ENCODE measurements at places on chromosomes 6 and 20. TPM values are rescaled to one million over a fixed set of nuclear protein-coding genes. Genes with fewer than 3 reads are reported as not detected.

GRCh38 chr6:72406517-72406916 is 215.3 kb upstream of the KCNQ5 start:
- no peak for DNase-seq

GRCh38 chr20:64212755-64213154 is 42.8 kb upstream of the PCMTD2 start:
- no peak for DNase-seq

- no peak for DNase-seq
Measured at GRCh38 chr20:58892932-58893224, 40.4 kb downstream of the GNAS start.

GRCh38 chr6:80250391-80250997 is 144.0 kb downstream of the BCKDHB start:
- no peak for DNase-seq

DNA sequence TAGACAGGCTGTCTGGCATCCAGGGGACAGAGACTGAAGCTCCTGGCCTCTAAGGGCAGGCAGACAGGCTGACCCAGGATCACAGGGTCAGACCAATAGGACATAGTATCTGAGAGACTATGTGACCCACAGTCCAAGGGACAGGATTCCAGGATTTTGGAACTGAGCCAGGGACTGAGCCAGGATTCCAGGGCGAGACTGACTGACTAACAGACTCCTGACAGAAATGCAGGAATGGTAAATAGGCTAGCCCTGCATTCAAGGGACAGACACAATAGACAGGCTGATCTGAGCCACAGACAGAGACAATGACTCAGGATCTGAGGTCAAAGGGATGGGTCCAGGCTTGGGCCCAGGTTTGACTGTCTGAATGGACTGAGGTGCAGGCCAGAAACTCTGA is 19.8 kb downstream of the XKR7 start:
- no peak for DNase-seq

- no peak for DNase-seq
Measured at GRCh38 chr20:60271597-60271996, 313.4 kb downstream of the CDH26 start.

GRCh38 chr6:83707829-83708545 is 914 bp downstream of the SNAP91 start:
- no peak for DNase-seq

DNA sequence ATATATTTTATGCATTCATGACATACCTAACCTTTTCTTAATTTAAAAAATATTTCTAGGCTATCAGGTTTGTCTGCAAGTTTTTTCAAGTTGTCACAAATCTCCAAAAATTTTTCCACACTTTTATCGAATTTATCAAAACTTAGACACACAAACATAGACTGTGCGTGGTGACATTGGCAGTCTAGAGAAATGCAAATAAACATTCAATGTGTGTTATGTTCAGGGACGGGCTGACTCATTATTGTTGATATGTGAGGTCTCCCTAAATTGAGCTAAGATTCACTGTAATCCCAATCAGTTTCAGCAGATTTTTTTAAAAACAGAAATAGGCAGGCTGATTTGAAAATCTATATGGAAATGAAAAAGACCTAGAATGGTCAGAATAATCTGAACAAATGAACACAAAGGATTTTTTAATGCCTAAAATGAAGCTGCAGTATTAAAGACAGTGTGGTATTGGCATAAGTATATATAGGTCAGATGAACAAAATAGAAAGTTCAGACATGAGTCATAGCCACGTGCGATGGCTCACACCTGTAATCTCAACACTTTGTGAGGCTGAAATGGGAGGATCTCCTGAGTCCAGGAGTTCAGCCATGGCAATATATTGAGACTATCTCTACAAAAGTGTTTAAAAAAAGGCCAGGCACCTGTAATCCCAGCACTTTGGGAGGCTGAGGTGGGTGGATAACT is 19.2 kb downstream of the BLTP3A start:
- DNase-seq = no peak

- no peak for DNase-seq
Measured at GRCh38 chr6:42533794-42534193, 30.0 kb upstream of the UBR2 start.

GRCh38 chr6:116963972-116964371 is 86.9 kb downstream of the RFX6 start:
- no peak for DNase-seq

DNA sequence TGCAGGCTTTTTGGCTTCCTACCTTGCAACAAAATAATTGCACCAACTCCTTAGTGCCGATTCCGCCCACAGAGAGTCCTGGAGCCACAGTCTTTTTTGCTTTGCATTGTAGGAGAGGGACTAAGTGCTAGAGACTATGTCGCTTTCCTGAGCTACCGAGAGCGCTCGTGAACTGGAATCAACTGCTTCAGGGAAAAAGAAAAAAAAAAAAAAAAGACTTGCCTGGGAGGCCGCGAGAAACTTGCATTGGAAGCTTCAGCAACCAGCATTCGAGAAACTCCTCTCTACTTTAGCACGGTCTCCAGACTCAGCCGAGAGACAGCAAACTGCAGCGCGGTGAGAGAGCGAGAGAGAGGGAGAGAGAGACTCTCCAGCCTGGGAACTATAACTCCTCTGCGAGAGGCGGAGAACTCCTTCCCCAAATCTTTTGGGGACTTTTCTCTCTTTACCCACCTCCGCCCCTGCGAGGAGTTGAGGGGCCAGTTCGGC is 420 bp downstream of the SOX4 start:
- no peak for DNase-seq

GRCh38 chr6:6785163-6785521 is 196.6 kb downstream of the LY86 start:
- DNase-seq = no peak

DNA sequence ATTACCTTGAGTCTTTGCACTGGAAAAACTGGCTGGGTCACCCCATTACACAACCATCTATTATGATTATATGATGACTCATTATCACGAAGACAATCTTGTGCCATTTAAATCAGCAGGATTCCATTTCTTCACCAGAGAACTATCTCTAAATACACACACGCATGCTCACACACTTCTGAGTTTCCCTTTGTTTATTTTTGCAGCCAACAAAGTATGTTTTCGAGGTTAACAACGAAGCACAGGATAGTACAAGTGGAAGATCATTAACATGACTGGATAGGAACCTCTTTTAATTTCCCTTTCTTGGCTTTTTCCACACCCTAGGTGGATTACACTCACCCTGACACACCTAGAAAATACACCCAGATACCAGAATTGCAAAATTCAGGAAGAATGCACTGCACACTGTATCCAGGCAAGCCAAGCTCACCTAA is 18.9 kb downstream of the PERP start:
- DNase-seq = no peak

DNA sequence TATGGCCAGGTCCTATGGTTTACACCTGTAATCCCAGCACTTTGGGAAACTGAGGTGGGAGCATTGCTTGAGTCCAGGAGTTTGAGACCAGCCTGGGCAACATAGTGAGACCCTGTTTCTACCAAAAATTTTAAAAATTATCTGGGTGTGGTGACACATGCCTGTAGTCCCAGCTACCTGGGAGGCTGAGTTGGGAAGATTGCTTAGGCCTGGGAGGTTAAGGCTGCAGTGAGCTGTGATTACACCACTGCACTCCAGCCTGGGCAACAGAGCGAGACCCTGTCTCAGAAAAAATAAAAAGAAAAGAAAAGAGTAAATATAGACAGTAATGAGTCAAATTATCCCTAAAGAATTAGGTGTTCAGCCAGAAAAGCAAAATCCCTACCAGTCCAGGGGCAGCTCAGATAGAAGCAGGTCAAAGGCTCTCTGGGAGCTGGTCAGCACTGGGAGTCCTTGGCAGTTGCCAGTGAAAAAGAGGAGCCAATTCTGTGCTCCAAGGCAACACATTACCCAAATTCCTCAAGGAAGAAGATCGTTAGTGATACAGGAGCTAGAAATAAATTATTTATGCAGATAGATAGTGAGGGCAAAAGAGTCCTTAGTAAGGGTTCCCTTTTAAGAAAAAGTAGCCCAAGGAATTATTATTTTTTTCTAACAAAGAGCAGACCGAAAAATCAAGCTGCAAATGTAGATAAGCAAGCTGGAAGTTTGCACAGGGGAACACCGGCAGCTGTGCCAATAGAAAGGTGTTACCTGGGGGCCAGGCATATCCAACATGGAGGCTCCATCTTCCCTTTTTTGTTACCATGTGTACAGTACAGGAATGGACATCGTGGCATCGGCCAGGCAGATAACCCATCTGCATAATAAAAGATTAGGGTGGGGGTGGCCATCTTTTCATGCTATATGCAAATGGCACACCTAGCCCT is 31.4 kb upstream of the SEC63 start:
- DNase-seq = no peak

- no peak for DNase-seq
Measured at GRCh38 chr6:157381631-157382621, 936 bp downstream of the ZDHHC14 start.

DNA sequence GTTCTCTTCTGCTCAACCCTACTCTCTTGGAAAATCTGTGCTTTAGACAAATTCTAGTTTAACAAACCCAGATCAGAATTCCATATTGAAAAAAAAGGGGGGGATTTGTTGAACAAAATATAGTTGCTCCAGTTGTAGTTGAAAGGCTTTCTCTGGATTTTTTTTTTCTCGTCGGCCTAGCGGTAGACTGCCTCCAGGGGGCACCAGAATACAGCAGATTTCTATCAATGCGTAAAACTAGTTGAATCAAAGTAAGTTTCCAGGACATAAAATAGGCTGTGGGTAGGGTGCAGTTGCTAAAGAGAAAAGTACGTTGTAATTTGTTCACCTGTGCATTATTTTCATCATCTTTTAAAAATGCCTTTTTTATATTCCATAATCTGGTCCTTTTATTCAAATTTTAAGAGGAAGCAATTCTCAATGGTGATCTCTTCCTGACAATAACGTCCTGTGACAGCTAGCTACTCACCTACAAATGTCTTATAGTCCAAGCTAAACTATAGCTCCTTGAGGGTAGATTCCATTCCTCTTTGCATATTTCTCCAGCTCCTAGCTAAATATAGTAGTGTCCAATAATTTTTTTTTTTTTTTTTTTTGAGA is 105.4 kb downstream of the PERP start:
- peak; percentile 25 for DNase-seq

DNA sequence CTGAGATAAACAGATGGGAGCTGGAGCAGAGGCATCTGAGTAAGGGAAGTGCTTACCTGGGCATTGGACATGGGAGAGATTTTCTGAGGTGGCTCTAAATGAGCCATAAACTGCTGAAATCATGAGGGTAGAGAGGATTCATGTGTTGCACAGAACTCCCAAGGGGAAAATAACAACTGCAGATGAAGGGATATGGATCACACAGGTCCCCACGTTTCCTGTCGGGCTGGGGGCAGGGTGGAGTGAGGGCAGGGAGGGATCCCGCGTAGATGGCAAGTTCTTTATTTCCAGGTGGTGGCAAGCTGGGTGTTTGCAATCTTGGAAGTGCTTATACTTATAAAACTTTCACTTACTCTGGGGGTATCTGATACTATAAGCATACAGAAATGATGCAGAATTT is 422.6 kb upstream of the FLRT3 start:
- no peak for DNase-seq

GRCh38 chr20:19807191-19807945 is 49.3 kb downstream of the RIN2 start:
- DNase-seq = no peak

DNA sequence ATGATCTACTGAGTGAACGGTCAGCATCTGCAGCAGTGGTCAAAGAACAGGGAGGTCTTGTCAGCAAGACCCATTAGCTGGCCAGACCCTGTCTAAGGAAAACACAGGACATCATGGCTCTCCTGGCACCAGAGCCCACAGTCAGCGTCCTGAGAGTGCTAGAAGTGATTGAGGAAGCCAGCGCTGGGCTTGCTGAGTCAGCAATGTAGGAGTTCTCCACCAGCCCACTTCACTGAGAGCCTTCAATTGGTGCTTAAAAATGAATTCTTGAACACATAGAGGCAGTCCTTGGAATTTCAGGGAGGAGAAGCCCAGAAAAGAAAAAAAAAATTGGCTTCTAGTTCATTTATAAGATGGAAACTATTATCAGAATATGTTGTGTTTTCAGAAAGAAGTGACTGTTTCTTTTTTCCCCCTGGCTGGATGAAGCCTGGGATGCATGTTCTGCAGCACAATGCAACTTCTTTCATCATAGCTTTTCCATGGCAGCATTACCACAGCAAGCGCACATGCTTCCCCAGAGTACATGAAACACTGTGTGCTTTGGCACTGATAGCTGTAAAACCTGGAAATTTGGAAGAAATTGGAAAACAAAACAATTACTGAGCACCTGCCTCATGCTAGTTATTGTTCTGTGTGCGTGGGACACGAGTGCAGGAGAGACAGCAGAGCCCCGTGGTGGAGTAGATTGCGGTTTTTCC is 899.9 kb downstream of the C6orf118 start:
- DNase-seq = no peak

DNA sequence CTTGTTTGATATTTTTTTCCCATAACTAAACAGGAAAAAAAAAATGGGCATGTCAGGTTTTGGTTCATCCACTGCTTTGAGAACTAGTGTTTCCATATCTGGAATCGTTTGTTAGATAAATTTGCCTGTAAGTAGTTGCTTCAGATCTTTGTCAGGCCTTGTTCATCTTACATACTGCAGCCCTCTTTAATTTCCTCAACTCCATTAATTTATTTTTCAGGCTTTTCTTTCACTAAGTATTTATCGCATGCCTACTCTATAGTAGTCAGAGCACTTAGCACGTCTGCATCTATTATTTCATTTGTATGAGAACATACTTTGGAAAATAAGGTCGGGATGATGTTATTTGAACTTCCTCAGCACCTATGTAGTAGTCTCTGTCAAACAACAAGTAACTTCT is 80.9 kb downstream of the CAP2 start:
- no peak for DNase-seq

- DNase-seq = no peak
Measured at GRCh38 chr6:113115196-113115595, 741.9 kb upstream of the MARCKS start.

- DNase-seq = no peak
Measured at GRCh38 chr20:50969435-50969834, 10.8 kb downstream of the MOCS3 start.

- no peak for DNase-seq
Measured at GRCh38 chr6:4128072-4128471, 7.3 kb downstream of the ECI2 start.

- no peak for DNase-seq
Measured at GRCh38 chr20:38835792-38836191, 30.3 kb downstream of the PPP1R16B start.

DNA sequence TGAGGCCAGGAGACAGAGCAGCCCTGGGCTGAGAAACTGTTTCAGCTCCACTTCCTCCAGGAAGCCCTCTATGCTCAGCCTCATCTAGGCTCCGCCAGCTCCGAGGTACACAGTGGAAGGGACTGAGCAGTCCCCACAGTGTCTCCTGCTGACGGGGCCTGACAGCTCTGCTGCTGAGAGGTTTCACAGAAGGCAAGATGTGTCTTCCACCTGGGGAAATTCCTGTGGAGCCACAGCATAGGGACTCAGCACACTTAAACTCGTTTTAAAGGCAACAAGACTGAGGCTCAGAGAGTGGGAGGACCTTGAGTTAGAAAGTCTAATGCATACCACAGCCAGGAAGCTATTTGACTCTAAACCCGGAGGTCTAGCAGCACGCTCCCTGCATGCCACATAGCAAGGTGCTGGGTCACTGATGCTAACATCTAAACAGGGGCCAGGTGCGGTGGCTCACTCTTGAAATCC is 6.8 kb downstream of the ADA start:
- DNase-seq = no peak

Gene DEF6
- polyA plus RNA-seq = 3.2 TPM

Gene MACROD2
- polyA plus RNA-seq = 15.6 TPM

Gene PTCRA
- polyA plus RNA-seq = 0.24 TPM

Gene CLVS2
- 0.16 TPM for polyA plus RNA-seq

Gene ADGRF1
- polyA plus RNA-seq = 35.9 TPM

Gene PSMB9
- 8.0 TPM for polyA plus RNA-seq

Gene KCNK5
- polyA plus RNA-seq = 11.9 TPM

Gene JAG1
- 156 TPM for polyA plus RNA-seq

Gene SEC23B
- 68.1 TPM for polyA plus RNA-seq

Gene PRND
- 3.4 TPM for polyA plus RNA-seq

Gene ADGRF5
- 31.0 TPM for polyA plus RNA-seq

Gene FAM162B
- 8.5 TPM for polyA plus RNA-seq
